ENCODE measurements at places on chromosomes 4 and X.

- DNase-seq = no peak
These were observed 61.7 kb downstream of the GPR82 start for GRCh38 chrX:41785685-41786084.

DNA sequence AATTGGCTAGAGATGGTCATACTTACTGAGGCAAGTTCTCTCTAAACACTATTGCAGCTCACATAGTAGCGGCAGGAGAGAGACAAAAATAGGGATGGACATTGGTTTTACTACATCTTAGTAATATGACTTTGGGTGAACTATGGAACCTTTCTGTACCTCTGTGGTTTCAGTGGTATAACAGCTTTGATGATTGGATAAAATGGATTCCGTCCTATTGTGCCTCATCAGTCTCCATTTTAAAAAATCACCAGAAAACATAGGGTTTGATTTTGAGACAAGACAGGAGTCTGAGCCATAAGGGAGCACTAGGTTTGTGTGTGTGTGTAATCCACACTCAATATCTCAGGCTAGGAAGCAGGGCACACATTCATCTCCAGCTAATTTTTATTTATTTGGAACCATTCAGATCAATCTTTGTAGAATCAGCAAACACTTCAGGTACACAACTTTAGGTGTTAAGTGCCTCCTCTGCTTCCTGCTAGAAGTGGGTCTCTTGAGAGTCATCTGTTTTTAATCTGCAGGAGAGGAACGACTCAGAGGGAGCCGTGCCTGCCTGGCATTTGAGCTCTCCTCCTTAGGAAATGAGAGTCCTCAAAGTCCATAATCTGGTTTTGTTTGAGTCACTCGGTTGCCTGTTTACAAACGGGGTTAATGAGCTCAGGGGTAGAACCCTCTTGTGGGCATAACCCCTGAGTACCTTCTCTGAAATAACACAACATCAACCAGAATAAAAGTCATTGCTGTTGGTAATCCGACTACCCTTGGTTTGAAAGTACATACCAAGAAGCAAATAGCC lies 238.5 kb upstream of the BOD1L1 start:
- DNase-seq = no peak

- no peak for DNase-seq
These were observed 105.8 kb upstream of the WDR44 start for GRCh38 chrX:118239913-118240698.

GRCh38 chrX:107823456-107823855 lies 2.2 kb upstream of the MID2 start:
- peak; percentile 65 for DNase-seq

GRCh38 chrX:125791787-125792186 lies 374.3 kb downstream of the DCAF12L2 start:
- DNase-seq = no peak

DNA sequence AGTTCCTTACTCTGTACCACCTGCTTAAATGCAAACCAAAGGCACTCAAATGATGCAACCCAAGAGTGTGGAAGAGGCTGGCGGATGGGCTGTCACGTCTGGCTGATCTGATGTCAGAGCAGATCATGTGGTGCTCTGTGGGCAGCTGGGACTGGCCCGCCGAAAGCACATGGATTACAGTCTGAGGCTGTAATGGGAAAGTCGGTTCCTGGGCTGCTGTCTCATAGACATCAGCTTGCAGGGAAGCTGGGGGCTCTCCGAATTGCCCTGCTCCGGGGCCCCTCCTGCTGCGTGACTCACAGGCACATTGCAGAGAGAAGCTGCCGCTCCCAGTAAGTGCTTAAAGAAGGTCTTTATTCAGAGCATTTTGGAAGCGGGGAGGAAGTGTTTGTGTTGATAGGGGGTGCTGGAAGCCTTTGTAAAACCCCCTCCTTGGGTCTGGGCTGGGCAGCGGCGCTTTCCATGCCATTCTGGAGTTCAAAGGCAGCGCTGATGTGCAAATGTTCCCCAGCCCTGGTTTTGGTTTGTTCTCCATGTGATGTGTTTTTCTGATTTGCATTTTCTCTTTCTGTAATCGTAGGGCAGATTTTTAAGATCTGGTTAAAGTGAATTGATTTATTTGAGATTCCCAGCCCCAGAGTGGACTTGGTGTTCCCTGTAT lies 181.1 kb downstream of the LARP7 start:
- peak; percentile 96 for DNase-seq

- DNase-seq = peak; percentile 20
These were observed 120.4 kb downstream of the CT47B1 start for GRCh38 chrX:120755066-120755846.

DNA sequence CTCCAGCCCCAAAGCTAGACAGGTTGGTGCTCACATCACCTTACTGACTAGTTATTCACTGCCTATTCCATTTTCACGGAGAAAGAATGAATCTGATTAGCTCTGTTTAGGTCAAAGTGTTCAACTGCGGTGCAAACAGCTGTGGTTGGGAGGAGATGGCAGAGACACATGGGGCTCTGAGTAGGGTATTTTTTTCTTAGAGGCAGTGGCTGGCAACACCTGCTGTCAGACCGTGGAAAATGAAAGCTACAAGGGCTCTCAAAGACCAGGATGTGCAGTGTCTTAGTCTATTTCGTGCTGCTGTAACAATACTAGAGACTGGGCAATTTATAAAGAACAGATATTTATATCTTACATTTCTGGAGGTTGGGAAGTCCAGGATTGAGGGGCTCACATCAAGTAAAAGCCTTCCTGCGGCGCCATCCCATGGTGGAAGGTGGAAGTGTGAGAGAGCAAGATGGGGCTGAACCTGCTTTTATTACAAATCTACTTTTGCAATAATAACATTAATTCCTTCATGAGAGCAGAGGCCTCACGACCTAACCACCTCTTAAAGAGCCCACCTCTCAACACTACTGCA lies 10.6 kb downstream of the NYX start:
- DNase-seq = peak; percentile 24

DNA sequence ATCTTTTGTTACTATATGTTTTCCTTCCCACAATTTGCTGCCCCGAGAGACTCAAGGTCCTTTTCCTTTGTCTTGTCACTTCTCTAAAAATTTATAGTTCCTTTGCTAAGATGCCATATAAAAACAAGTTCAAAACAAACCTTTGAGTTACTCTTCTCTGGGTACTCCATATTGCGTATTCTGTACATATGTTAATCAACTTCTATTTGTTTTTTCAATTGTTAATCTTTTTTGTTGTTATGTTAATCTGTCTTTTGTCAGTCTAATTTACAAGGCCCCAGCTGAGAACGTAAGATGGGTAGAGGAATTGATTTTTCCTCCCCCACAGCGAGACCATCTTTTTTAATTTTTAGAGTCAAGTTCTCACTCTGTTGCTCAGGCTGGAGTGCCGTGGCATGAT lies 7.2 kb upstream of the PPEF2 start:
- DNase-seq = no peak

- DNase-seq = peak; percentile 77
These were observed 53.0 kb downstream of the MSN start for GRCh38 chrX:65720381-65720964.

GRCh38 chr4:48016141-48017107 lies at the start of the genes CNGA1 and NIPAL1:
CNGA1 (minus strand) TSS chr4:48016681; CDS start chr4:47952689, 63,992 bp downstream.
NIPAL1 (plus strand) TSS chr4:48016772; CDS start chr4:48016840, 68 bp downstream.
- DNase-seq = peak; percentile 91

DNA sequence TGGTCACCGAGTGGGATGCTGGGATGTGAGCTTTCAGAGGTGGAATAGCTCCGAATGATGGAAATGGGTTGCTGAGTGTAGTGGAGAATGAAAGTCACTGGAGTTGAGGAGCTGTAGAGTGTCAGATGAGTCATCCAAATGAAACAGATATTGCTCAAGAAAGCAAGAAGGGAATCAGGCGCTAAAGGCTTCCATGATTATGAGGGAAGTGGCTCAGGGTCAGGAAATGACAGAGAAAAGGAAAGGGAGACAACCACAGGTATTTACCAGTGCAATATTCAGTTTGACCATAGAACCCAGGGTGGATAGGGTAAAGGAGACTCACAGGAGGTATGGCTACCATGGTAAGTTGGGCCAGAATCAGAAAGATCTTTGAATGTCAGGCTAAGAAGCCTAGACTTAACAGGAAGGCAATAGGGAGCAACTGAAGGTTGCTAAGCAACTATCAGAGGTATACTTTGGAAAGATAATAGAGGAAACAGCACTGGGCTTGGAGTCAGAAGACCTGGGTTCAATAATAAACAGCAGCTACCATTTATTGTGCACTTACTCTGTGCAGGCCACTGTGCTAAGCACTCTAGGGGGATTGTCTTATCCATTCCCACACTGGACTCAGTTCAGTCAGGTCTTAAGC lies 11.7 kb downstream of the LAS1L start:
- DNase-seq = peak; percentile 46

DNA sequence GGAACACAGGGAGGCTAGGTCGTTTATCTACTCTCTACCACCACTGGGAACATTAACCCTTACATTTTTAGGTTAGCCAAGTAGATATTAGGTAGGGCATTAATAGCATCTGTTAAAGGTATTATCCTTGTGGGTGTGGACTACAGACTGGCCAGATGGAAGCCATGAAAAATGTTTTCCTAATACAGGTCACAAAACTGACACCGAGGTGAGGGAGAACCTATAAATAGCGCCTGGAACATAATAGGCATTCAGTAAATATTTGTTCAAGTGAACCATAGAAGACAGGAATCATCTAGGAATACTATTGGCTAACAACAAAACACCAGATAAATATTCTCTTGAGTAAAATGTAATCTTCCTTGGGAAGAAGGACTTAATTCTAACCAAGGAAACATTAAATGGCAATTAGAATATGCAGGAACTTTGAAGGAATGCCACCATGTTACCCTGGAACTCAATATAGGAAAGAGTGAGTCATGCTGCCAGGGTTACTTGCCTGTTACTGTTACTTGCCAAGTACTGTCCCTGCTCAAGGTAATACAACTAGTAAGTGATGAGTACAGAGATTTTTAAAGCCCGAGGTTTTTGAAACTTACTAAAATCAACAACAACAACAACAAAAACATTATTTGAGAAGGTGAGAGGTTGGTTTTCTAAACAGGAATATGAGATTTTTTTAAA lies 79.0 kb downstream of the SOX3 start:
- DNase-seq = no peak

DNA sequence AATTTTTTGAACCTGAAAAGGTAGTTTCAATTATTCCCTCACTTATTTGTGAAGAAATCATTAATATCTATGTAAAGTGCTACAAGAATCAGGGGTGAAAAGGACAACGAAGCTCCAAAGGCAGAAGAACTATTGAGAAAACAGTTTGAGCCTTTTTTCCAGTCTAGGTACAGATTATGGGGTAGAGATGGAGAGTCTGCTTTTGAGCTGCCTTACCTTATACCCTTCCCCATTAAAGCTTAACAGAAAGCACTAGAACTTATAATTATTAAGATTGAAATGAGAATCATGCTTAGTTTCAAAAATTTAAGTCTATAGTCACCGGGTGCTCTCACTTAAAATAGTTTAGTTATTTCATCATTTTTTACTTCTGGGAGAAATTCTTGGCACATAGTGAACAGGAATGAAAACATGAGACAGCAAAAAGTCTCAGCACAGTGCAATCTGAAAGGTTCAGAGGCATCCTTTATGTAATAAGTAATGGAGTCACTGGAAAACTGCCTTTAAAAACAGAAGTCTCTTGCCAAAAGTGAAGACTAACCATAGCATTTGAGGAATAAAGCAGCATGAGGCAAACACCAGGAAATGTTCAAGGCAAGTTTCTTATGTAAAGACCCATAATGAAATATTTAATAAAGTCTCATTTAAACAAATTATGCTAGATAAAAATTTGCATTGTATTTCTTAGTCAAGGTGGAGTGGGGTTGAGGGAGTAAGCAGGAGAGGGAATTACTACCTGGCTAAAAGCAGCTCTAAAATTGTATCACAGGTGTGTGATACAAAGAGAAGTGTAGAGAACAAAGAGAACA lies 5.1 kb upstream of the DCLK2 start:
- DNase-seq = peak; percentile 34

DNA sequence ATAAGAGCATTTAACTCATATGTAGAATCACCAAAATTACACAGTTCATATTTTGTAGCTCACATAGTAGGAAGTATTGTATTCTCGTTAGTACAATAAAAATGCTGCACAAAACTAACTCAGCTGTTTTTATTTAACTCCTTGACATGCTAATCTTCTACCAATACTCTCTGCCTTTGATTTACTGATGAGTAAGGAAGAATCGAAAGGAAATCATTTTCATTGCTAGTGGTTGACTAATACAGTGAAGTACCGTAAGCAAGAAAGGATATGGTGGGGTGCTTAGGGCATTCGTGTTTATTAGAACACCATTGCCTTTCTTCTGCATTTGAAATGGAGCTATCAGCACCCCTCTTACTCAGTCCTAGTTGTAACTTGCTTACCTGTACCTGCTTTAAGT lies 1239.1 kb upstream of the TENM3 start:
- no peak for DNase-seq

GRCh38 chrX:132834109-132834508 lies 124.3 kb downstream of the HS6ST2 start:
- no peak for DNase-seq

- DNase-seq = no peak
These were observed 72.5 kb upstream of the EMCN start for GRCh38 chr4:100590325-100590724.

DNA sequence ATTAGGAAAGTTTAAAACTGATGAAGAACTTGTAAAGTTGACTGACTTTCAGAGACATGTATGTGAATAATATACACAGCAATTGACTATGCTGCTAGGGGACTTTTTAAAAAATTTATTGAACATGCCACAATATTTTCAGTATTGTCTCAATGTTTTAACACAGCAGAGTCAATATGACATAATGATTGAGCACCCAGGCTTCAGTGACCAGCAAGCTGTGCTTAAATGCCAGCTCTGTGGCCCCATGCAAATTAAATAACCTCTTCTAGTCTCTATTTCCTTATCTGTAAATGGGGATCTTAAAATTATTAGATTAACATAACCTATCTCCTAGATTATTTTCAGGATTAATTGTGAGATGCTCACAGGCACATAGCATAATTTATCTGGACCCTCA lies 56.8 kb upstream of the TXK start:
- DNase-seq = no peak

DNA sequence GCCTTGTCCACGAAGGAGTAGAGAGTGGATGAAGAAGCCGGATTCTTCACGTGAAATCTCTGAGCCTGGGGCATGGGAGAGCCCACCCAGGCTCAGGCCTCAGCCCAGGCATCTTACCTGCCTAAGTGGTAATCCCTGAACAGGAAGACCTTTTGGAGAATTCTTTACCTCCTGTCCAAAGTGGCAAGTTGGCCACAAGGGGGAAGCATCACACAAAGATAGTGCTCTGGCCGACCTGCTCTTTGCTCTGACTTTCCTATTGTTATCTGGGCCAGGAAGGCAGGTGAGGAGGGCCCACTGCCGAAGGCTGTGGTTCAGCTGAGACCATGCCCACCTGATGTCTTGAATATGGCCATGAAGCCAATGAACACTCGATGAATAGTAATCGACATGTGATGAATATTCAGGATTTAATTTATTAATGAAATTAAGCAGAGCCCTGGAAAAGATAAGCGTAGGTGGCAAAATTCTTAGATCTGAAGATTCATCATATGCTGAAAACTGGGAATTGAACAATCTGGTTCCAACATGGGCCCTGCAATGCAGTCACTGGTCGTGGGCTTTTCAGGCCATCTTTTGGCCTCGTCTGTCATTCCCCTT lies 93.8 kb downstream of the PDGFRA start:
- DNase-seq = peak; percentile 78

- no peak for DNase-seq
These were observed 207.3 kb upstream of the VEGFC start for GRCh38 chr4:176999935-177000543.

Data from suppressor macrophage treated with lipopolysaccharide for 1 hour (primary cell).